ENCODE measurements at places on chromosomes 11 and 22. TPM values are rescaled to one million over a fixed set of nuclear protein-coding genes. Genes with fewer than 3 reads are reported as not detected.

USH1C gene
- total RNA-seq = not detected

DGCR6 gene
- 0.16 TPM for total RNA-seq

ARHGEF17 gene
- 3.3 TPM for total RNA-seq

MPZL2 gene
- not detected for total RNA-seq
